ENCODE measurements at places on chromosomes 16 and 17. TPM values are rescaled to one million over a fixed set of nuclear protein-coding genes. Genes with fewer than 3 reads are reported as not detected.

- no peak for DNase-seq
Observed at GRCh38 chr17:66580184-66580955, 254.5 kb upstream of the CACNG5 start.

NTN1 gene
- 0.28 TPM for total RNA-seq

DNA sequence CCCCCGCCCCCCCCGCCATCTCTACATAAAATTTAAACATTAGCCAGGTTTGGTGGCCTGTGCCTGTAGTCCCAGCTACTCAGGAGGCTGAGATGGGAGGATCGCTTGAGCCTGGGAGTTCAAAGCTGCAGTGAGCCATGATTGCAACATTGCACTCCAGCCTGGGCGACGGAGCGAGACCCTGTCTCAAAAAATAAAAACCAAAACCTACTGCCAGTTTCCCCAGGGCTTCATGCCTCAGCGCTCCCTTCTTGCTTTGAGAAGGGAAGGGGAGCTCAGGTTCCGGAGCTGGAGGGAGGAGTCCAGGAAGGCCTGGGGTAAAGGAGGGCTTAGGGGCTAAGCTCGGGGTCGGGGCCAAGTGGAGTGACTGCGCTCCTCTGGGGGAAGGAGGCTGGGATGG lies 20.5 kb downstream of the PLCD3 start:
- no peak for DNase-seq

TMEM132E gene
- total RNA-seq = not detected

CACNG5 gene
- not detected for total RNA-seq

DNA sequence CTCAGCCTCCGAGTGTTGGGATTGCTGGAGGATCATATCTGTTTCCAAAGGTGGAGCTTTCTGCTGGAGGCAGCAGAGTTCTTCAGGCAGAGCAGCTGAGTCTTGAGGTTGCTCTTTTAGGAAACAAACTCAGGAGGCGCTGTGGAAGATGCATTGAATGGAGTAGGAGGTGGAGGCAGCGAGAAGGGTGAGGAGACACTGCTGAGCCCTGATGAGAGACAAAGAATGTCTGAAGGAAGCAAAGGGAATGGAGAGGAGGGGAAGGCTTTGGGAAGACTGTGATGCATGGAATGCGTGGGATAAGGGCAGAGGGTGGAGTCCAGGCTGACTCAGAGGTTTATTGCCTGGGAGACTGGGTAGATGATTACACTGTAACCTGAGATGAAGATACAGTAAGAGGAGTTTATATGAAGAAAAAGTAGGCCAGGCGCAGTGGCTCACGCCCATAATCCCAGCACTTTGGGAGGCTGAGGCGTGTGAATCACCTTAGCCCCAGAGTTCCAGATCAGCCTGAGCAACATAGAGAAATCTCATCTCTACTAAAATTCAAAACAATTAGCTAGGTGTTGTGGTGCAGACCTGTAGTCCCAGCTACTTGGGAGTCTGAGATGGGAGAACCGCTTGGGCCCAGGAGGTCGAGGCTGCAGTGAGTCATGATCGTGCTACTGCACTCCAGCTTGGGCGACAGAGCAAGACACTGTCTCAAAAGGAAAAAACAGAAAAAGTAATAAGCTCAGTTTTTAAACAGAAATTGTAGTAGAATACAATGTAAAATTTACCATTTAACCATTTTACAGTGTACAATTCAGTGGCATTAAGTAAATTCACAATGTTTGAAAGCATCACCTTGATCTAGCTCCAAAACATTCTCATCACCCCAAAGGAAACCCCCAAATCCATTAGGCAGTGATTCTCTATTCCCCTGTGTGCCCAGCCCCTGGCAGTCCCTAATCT lies 17.8 kb upstream of the TMEM219 start:
- DNase-seq = no peak

DNA sequence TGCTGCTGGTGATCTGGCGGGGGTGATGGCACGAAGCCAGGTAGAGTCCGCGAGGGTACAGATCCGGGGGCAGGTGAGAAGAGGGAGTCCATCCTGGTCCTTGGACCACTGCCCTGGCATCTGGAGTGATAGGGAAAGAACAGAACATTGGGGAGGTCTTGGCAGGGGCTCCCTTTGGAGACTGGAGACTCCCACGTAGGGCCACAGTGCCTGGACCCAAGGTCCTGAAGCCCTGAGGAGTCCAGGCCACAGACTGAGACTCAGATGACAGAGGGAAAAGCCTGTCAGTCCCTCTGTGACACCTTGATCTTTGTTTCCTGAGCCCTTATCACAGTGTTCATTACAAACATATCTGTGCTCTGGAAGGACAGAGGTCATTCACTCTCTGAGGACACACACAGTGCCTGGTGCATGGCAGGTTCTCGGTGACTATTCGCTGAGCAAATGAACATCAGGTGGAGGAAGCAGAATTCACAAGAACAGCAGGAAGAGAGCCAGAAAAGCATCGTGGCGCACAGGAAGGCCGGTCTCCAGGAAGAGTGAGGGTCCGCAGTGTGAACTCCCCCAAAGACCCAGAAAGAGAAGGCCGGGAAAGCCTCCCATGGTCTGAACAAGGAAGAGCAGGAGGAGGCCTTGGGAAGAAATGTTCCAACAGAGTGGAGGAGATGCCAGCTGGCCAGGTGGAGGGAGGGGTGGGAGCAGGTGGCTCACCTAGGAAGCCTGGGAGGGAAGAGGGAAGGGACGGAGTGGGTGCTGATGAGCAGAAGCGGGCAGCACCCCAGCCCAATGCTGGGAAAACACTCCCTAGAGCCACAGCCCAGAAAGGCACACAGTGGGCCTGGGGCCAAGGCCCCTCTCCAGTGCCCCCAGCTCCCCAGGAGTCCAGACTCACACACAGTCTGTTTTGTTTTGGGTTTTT lies 20.5 kb downstream of the PEMT start:
- no peak for DNase-seq

GRCh38 chr17:61245706-61246135 lies 153.9 kb upstream of the TBX2 start:
- no peak for DNase-seq

GRCh38 chr17:44916781-44917241 lies 1.5 kb upstream of the GFAP start:
- no peak for DNase-seq

TRAF4 gene
- total RNA-seq = 60.1 TPM

ATAD5 gene
- 46.3 TPM for total RNA-seq

DNA sequence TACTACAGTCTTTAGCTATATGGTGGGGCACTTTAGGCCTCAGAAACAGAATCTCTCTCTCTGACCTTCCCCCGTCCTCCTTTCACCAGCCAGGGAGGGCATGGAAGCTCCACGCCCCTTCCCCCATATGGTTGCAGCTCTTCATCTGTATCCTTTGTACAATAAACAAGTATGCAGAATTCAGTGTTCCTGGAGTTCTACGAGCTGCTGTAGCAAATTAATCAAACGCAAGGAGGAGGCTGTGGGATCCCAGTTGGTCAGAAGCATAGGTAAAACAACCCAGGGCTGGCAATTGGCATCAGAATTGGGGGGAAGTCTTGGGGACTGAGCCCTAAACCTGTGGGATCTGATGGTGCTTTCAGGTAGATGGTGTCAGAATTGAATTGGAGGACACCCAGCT lies 163.7 kb upstream of the NLRP1 start:
- no peak for DNase-seq

DNA sequence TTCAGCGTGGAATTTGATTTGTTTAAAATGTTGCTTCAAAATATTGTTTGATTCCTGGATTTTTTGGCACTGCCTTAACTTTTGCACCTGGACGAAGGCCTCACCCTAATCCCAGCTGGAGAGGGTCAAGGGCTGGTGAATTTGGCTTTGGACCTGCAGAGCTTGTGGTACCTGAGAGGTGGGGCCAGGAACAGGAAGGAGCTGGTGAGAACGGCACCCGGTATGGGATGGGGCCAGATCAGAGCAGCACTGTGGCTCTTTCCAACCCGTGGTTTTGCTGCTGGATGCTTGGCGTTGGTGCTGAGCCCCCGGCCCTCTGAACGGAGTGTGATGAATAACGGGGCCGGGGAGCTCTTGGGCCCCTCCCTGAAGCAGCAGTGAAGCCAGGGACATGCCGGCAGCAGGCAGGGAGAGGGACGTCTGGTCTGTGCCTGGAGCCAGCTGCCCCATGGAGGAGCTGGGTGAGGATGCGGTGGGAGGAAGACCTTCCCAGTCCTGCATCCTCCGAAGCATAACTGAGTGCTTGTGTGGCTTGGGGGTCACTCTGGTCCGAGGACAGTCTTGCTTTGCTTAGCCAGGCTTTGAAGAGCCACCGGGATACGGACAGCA lies 275.4 kb downstream of the SEC14L1 start:
- no peak for DNase-seq

DNA sequence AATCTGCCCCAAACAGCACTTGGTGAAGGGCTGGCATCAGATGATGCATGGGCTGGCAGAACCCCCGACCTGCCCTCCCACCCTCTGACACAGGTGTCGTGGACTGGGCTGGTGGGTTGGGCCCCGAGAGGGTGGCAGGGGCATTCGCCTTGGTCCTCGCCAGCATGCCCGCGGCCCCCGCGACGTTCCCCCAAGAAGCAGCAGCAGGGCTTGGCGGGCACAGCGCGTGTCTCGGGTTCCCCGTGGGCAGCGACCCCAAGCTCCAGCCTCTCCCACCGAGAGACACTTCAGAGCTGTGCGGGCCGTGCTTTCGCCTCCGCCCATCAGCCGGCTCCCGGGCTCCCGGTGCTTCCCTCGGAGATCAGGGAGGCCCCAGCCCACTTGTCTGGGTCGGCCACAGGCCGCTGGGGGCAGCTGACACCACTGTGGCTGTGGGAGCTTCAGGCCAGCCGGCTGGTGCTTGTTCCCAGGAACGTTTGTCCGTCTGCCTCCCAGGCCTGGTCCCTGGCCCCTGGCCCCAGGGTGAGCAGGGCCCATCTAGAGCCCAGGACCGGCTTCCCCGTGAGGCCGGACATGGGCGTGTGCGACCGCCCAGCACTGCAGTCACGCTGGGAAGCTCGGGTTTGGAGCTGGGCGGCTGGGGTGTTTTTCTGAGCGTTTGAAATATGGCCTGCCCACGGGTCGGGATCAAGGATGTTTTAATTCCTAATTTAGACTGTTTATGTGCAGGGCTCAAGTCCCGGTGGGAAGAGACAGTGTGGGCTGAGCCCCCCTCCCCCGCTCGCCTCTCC lies 16.6 kb downstream of the CACNA1H start:
- DNase-seq = no peak

DNA sequence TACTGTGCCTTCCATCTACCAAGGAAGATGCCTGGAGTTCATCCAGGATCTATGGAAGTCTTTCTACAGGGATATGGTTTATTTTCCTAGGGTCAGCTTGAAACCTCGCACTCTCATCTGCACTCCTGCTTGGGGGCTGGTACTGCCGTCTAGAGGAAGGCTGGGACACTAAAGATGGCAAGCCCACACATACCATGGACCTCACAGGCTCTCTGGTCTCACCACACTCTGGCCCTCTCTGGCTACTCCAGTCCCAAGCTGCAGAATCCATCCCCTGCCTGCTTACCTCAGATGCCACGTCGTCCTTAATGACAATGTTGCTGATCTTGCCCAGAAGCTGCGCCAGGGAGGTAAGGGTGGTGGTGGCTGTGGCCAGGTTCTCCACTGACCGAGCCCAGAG lies 2.1 kb upstream of the UNC119 start:
- no peak for DNase-seq

- DNase-seq = no peak
Observed at GRCh38 chr16:11788914-11789313, 8.1 kb downstream of the ZC3H7A start.

MMP25 gene
- total RNA-seq = 88.3 TPM

- peak; percentile 79 for DNase-seq
Observed at GRCh38 chr16:56862776-56863175, 2.2 kb upstream of the SLC12A3 start.

DNA sequence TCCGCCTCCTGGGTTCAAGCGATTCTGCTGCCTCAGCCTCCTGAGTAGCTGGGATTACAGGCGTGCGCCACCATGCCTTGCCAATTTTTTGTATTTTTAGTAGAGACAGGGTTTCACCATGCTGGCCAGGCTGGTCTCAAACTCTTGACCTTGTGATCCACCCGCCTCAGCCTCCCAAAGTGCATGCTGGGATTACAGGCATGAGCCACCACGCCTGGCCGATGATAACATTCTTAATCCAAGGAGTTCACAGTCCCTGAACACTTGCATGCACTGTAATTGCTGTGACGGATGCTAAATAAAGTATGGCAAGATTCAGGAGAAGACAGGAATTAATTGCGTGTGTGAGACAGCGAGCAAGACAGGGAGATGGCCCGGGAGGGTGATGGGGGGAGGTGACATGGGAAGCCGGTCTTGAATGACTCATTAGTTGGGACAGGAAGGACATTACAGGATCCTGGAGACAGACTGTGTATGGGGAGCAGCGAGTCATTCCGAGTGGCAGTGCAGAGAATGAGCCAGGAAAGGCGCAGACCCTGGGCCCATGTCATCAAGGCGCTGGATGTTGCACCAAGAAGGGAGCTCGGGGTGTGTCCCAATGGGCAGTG lies 6.7 kb downstream of the ABCA3 start:
- no peak for DNase-seq

TPPP3 gene
- total RNA-seq = not detected

SHBG gene
- not detected for total RNA-seq

Measured in activated CD8-positive, alpha-beta memory T cell treated with anti-CD3 and anti-CD28 coated beads, Interleukin-2, amount 10 ng/mL, durations not matched to agents 7 days and 5 days (primary cell).